ENCODE measurements at places on chromosomes 5 and 9. TPM values are rescaled to one million over a fixed set of nuclear protein-coding genes. Genes with fewer than 3 reads are reported as not detected.

- no peak overlapping the region for H3K27ac ChIP-seq
- peaks cover 25% of the 10 kb centered on the region for H3K4me1 ChIP-seq
- no peaks in the 10 kb centered on the region for H3K36me3 ChIP-seq
- no peak overlapping the region for H3K4me3 ChIP-seq
- peak; percentile 24 for DNase-seq
Observed at GRCh38 chr9:127318651-127319167, 54.1 kb downstream of the GARNL3 start.

GRCh38 chr9:18549772-18550171, 75.8 kb downstream of the ADAMTSL1 start:
- no peak for DNase-seq
- H3K27me3 ChIP-seq: no peaks in the 10 kb centered on the region
- no peak overlapping the region for H3K27ac ChIP-seq
- H3K4me1 ChIP-seq: no peaks in the 10 kb centered on the region

- H3K4me3 ChIP-seq: no peak overlapping the region
- H3K4me1 ChIP-seq: no peaks in the 10 kb centered on the region
- H3K27me3 ChIP-seq: no peaks in the 10 kb centered on the region
- no peak for DNase-seq
Observed at GRCh38 chr5:141413540-141414069, 818 bp downstream of the PCDHGA10 start.

DNA sequence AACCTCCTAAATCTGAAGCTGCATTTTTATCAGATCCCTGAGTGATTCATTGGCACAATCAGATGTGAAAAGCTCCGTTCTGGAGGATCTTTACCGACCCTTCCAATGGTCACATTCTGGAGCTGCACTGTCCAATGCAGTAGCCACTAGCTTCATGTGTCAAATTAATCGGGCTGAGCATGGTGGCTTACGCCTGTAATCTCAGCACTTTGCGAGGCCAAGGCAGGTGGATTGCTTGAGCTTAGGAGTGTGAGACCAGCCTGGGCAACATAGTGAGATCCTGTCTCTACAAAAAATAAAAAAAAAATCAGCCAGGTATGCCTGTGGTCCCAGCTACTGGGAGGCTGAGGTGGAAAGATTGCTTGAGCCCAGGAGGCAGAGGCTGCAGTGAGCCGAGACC, 3.7 kb downstream of the IL17B start:
- no peak overlapping the region for H3K4me3 ChIP-seq
- no peak for DNase-seq
- H3K27me3 ChIP-seq: no peaks in the 10 kb centered on the region
- no peak overlapping the region for H3K27ac ChIP-seq

- no peak overlapping the region for H3K4me3 ChIP-seq
- DNase-seq: no peak
- H3K4me1 ChIP-seq: no peaks in the 10 kb centered on the region
- H3K27ac ChIP-seq: no peak overlapping the region
- H3K27me3 ChIP-seq: no peaks in the 10 kb centered on the region
Observed at GRCh38 chr5:85278193-85278592, 893.5 kb upstream of the EDIL3 start.

- H3K27ac ChIP-seq: no peak overlapping the region
- no peak overlapping the region for H3K4me3 ChIP-seq
- DNase-seq: no peak
- no peaks in the 10 kb centered on the region for H3K4me1 ChIP-seq
- no peaks in the 10 kb centered on the region for H3K36me3 ChIP-seq
Observed at GRCh38 chr5:151288180-151288579, 15.4 kb downstream of the SLC36A3 start.

DNA sequence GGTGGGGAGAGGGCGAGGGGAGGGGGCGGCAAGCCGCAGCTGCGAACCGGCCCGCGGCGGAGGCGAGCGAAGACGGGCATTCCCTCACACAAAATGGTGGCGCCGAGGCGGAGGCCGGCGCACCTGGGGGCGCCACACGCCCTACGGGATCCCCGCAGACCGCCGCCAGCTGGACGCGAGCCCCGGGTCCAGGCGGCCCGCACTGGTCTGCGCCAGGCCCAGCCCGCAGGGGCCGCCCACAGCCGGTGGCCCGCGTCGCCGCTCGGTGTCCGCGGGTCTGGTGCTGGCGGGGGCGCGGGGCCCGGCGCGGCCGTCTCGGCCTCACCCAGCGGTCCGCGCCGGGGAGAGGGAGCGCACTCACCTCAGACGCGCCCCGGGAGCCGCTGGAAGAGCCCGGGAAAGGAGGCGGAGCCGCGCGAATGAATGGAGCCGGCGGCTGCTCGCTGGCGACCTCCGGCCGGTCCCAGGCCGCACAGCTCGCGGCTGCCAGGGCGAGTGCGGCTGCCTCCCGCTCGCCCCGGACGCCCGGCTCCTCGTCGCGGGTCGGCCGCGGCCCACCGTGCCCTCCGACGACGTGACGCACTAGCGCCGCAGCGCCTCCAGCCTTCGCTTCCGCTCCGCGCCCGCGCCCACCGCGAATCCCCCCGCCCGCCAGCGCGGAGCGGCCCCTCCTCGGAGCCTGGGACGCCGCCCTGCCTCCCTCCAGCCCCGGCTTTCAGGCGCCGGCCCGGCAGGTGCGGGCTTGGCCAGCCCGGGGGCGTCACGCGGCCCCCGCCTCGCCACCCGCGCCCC, at the start of gene FAM169A:
FAM169A (minus strand) TSS at position 584 of the 792 bp plus-strand sequence. CDS start 24,711 bp downstream, outside the sequence.
- H3K36me3 ChIP-seq: no peaks in the 10 kb centered on the region
- H3K27ac ChIP-seq: peak within 1 kb of the TSS; percentile 67
- H3K27me3 ChIP-seq: peaks cover 2% of the 10 kb centered on the region
- H3K4me1 ChIP-seq: peaks cover 4% of the 10 kb centered on the region

DNA sequence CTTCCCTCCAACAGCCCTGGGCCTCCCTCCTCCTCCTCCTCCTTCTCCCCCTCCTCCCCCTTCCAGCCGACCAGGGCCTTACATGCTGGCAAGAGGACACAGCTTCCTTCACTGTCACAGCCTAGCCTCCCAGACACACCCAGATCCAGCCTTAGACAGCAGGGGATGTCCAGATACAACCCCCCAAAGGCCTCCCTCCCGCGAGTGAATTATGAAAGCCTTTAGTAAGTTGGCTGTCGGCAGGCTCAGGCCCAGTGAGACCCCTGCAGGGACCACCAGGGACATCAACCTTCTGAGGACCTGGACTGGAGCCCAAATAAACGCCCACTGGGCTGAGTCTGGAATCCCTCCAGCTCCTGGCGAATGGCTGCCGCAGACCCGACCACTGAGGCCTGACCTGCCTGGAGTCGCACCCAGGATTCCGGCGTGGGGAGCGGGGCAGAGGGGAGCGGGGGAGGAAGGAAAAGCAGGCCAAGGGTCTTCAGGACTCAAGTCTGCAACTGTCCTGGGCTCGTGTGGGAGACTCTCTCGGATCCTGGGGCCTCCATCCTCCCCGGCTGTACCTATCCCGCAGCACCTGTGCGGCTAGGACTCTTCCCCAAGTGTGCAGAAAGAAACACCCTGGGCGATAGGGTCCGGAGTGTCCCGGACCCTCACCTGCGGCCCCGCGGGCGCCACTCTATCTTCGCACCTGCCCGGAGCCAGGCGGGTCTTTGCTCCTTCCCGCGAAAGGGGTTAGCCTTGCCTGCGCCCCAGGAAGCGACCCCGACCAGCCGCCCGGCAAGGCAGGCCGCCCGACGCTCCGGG, 705 bp downstream of the SEPTIN8 start:
- H3K36me3 ChIP-seq: no peaks in the 10 kb centered on the region
- peak overlapping the region; percentile 50 for H3K27ac ChIP-seq
- peak overlapping the region; percentile 74 for H3K4me3 ChIP-seq
- peaks cover 6% of the 10 kb centered on the region for H3K4me1 ChIP-seq
- DNase-seq: peak; percentile 50

- no peaks in the 10 kb centered on the region for H3K36me3 ChIP-seq
- H3K4me3 ChIP-seq: no peak overlapping the region
- H3K4me1 ChIP-seq: peaks cover 32% of the 10 kb centered on the region
- DNase-seq: peak; percentile 83
Observed at GRCh38 chr9:83937861-83938455, 16.7 kb upstream of the KIF27 start.

GRCh38 chr5:120517607-120518252, 53.6 kb downstream of the PRR16 start:
- H3K36me3 ChIP-seq: no peaks in the 10 kb centered on the region
- no peaks in the 10 kb centered on the region for H3K4me1 ChIP-seq
- DNase-seq: no peak
- H3K27me3 ChIP-seq: no peaks in the 10 kb centered on the region

GRCh38 chr5:178780581-178781498, 50.4 kb upstream of the ZNF354A start:
- H3K4me1 ChIP-seq: no peaks in the 10 kb centered on the region
- DNase-seq: no peak
- no peaks in the 10 kb centered on the region for H3K36me3 ChIP-seq
- no peak overlapping the region for H3K27ac ChIP-seq

DNA sequence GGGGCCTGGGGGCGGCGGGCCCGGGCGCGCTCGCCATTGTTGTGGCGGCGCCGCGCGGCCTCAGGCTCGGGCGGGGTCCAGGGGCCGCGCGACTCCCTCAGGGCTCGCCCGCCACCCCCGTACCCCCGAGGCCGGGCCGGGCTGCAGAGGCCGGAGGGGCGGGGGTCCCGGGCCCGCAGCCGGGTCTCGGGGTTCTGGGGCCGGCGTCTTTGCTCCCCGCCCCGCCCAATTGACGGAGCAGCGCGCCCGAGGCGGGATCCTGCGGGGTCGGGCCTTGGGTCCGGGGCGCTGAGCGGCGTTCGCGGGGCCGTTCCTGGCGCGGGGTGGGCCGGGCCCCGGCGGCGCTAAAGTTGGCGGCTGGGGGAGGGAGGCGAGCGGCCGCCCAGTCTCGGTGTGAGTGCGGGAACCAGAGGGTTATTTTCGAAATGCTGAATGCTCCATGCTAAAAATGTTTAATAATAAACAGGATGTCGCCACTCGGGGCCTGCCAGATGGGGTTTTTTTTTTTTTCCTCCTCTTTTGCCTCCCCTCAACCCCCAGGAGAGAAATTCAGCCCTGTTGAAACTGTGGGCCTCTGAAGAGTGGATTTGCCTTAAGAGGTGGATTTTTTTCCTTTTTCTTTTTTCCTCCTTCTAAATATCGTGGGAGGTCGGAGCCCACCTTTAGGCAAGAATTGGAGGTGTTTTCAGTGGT, 724 bp downstream of the PRRC2B start:
- H3K36me3 ChIP-seq: peaks cover 5% of the 10 kb centered on the region
- peak overlapping the region; percentile 96 for H3K27ac ChIP-seq
- peak; percentile 58 for DNase-seq
- peaks cover 34% of the 10 kb centered on the region for H3K4me1 ChIP-seq
- no peaks in the 10 kb centered on the region for H3K27me3 ChIP-seq

DNA sequence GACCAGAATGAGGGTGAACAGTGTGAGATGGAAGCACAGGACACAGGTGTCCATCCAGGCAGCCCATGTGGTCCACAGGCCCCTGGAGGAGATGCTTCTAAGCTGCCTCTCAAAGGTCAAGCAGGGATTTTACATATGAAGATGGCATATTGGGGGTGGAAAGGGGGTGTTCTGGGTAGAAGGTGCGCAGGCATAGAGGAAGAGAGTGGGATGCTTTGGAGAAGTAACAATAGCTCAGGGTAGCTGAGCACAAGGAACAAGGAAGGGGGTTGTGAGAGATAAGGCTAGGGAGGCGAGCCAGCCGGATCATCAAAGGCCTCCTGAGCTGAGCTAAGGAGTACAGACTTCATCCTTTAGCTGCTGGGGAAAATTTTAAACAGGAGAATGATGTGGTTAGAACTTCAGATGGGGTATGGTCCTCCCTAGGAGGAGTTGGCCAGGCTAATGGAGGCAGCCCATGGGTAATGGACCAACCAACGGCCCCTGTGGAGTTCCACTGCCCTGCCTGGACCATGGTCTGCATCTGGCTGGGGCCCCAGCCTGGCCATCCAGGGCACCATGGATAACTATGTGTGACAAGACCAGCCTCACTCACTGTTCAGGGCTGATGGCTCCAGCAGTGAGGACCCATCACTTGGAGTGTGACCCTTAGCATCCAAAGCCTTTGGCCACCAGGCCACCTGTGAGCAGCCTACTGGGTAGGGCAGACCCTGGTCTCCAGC, 86.8 kb upstream of the TBC1D2 start:
- H3K4me1 ChIP-seq: no peaks in the 10 kb centered on the region
- peaks cover 44% of the 10 kb centered on the region for H3K27me3 ChIP-seq
- no peak for DNase-seq
- H3K4me3 ChIP-seq: no peak overlapping the region
- no peak overlapping the region for H3K27ac ChIP-seq
- H3K36me3 ChIP-seq: no peaks in the 10 kb centered on the region

GRCh38 chr9:37433867-37434371, 11.4 kb downstream of the GRHPR start:
- no peak overlapping the region for H3K27ac ChIP-seq
- H3K36me3 ChIP-seq: peaks cover 74% of the 10 kb centered on the region
- no peaks in the 10 kb centered on the region for H3K4me1 ChIP-seq
- no peak overlapping the region for H3K4me3 ChIP-seq
- H3K27me3 ChIP-seq: no peaks in the 10 kb centered on the region
- no peak for DNase-seq

- no peaks in the 10 kb centered on the region for H3K27me3 ChIP-seq
- no peak overlapping the region for H3K27ac ChIP-seq
- peaks cover 4% of the 10 kb centered on the region for H3K4me1 ChIP-seq
- DNase-seq: no peak
- H3K4me3 ChIP-seq: no peak overlapping the region
Observed at GRCh38 chr5:135980620-135981019, 25.8 kb upstream of the LECT2 start.

- H3K27me3 ChIP-seq: no peaks in the 10 kb centered on the region
- H3K27ac ChIP-seq: peak overlapping the region; percentile 86
- no peaks in the 10 kb centered on the region for H3K36me3 ChIP-seq
Observed at GRCh38 chr5:52844885-52845284, 57.2 kb downstream of the ITGA1 start.

- no peak overlapping the region for H3K4me3 ChIP-seq
- no peak overlapping the region for H3K27ac ChIP-seq
- peaks cover 39% of the 10 kb centered on the region for H3K27me3 ChIP-seq
- no peak for DNase-seq
Observed at GRCh38 chr9:125839317-125839716, 92.1 kb downstream of the PBX3 start.

DNA sequence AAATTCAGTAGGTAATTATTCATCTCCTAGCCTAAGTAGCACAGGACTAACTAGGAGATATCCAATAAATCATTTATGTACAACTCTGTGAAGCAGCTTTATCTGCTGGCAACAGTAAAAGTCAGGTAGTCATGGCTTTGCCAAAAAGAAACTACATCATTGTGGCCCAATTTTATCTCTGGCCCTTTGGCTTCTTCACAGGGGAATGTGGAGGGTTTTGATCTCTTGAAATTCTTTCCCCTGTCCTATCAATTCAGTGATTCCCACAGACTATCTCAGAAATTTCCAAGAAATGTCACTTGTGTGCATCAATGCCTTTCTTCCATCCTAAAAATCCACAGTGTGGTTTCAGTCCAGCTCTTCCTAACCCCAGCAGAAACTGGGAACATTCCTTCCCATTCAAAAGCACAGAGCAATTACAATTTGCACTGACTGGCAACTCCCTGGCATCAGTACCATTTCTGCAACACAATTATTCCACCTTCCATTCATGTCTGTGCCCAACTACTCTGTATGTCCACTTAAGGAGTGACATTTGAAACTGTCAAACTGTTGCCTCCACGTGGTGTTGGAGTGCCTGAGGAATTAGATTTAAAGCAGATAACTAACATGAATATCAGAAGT, 6.6 kb downstream of the CDC14B start:
- H3K4me1 ChIP-seq: peaks cover 20% of the 10 kb centered on the region
- no peaks in the 10 kb centered on the region for H3K36me3 ChIP-seq

Gene HACD4
- total RNA-seq: 0.26 TPM

Gene IFNB1
- total RNA-seq: not detected

Gene PCDHGB3
- 3.3 TPM for total RNA-seq

Gene CBY3
- total RNA-seq: not detected

Gene PDZD2
- 2.2 TPM for total RNA-seq

Gene IL7R
- 7.7 TPM for total RNA-seq

Gene TEX48
- total RNA-seq: not detected
